ENCODE measurements at places on chromosomes 6 and 20.

GRCh38 chr20:3660262-3661059, 2.7 kb downstream of the GFRA4 start:
- peak; percentile 30 for DNase-seq

GRCh38 chr6:124495665-124496190, 466.5 kb upstream of the RNF217 start:
- no peak for DNase-seq

- DNase-seq: peak; percentile 53
These were observed 156.6 kb downstream of the NFATC2 start for GRCh38 chr20:51385646-51386530.

- DNase-seq: no peak
These were observed 19.3 kb upstream of the AKIRIN2 start for GRCh38 chr6:87721311-87721710.

DNA sequence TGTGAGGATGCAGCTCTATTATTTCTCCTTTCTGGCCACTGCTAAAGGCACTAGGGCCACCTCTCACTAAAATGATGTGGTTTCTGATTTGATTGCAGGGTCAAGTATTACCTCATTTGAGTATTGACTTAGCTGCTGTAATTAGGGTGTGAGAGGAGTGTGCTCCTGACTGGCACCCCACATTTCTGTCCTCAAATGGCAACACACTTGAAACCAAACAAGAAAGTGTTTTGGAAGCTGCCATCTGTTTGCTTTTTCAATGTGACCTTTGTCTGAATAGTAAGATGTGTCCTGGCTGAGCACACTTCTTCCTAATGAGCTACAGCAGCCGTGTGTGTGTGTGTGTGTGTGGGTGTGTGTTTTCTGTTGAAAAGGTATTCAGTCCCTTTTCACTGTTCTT, 62.8 kb upstream of the SCP2D1 start:
- DNase-seq: no peak

GRCh38 chr6:42960243-42961019, at the start of gene GNMT:
Gene GNMT (plus strand): TSS chr6:42960754. CDS start chr6:42960768, 14 bp downstream.
- DNase-seq: peak; percentile 87

- no peak for DNase-seq
These were observed 59.5 kb downstream of the UTRN start for GRCh38 chr6:144344646-144345045.

- no peak for DNase-seq
These were observed 123.1 kb downstream of the GRIK2 start for GRCh38 chr6:101516578-101516977.

DNA sequence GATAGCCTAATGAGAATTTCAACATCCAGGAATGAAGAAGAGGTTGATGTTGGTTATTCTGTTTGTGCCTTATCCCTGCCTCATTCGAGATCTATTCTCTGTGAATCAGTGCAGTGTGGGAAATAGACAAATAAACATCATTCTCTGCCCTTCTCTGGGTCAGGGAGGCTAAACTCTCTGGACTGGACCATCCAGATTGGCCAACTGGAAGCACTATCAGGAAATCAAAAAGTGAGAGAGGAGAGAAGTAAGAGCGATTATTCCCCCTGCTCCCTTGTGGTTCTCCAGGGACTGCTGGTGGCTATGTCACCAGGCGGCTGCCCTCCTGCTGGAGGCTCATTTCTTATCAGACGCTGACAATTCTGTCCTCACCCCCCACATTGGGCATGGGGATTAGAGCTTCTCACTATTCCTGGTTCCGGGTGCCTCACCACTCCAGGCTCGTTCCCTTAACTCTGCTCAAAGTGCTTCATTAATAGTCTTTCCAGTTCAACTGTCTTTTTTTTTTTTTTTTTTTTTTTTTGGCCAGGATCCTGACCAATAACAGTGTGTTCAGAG, 201.7 kb upstream of the RREB1 start:
- DNase-seq: no peak

All from WTC11 (cell line).